ENCODE measurements at places on chromosomes 5 and 9.

DNA sequence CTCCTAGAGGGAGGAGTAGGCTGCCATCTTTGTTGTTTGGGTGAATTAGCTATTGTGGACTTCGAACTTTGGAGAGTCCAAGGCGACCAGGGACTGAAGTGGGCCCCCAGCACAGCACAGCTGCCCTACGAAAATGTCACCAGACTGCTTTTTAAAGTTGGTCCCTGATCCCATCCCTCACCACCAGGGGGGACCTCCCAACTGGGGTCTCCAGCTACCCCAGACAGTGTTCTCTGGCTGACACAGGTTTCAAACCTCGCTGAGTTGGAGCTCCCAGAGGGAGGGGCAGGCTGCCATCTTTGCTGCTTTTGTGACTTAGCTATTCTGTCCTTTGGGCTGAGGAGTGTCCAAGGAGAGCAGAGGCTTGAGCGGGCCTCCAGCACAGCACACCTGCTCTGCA lies 45.7 kb upstream of the ADRB2 start:
- no peak for DNase-seq

DNA sequence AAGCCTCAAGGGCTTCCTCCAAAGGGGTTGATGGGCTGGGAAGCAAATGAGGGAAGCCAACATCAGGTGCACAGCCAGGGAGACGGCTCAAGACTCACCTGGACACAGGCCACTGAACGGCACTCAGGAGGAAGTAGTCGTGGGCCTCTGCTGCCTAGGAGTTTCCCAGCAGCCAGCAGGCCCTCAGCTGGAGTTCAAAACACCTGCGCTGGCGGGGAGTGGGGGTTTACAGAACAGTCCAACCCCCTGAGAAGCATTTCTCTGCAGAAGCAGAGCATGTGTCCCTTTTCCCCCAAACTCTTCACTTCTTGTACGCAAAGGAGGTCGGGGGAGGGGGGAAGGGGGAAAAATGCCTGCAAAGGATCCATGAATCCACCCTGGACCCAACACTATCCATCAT lies 2.3 kb downstream of the WHRN start:
- DNase-seq: no peak

- no peak for DNase-seq
Observed at GRCh38 chr5:170216257-170216864, 16.4 kb upstream of the C5orf58 start.

DNA sequence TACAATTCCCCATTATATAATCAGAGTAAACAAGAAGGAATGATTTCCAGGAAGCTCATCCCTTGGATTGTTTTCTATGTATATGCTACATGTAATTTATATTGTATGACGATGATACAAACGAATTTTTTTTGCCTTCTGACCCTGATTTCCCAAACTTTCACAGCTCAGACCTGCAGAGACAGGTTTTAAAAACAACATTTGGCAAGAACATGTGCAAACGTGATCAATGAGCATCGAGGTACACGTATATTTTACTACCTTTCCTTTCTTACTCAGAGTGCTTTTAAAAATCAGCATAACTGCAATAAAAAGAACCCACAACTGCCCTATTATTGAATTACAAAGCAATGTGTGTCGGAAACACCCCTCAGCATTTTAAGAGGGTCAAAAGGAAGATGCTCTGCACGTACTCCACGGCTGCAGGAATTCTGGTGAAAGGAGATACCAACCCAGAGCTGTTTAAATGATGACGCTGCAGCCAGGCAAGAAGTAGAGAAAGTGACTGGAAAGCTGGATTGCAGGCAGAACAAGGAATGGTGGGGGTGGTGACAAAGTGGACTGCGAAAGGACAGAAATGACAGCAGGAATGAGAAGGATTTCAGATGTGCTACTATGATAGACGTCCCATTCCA lies 533.5 kb downstream of the RAB3C start:
- DNase-seq: no peak

- DNase-seq: no peak
Observed at GRCh38 chr5:140312067-140312790, 9.3 kb upstream of the PFDN1 start.

DNA sequence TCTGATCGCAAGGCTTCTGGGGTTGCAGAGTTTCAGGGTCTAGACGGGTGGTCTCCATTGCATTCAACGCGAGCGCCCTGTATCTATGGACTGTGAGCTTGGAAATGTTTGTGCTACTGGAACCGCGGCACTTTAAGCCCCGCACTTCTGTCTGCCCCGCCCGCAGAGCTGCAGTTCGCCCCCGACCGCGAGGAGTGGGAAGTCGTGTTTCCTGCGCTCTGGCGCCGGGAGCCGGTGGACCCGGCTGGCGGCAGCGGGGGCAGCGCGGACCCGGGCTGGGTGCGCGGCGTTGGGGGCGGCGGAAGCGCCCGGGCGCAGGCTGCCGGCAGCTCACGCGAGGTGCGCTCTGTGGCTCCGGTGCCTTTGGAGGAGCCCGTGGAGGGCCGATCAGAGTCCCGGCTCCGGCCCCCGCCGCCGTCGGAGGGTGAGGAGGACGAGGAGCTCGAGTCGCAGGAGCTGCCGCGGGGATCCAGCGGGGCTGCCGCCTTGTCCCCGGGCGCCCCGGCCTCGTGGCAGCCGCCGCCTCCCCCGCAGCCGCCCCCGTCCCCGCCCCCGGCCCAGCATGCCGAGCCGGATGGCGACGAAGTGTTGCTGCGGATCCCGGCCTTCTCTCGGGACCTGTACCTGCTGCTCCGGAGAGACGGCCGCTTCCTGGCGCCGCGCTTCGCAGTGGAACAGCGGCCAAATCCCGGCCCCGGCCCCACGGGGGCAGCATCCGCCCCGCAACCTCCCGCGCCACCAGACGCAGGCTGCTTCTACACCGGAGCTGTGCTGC lies 1.0 kb downstream of the ADAMTS19 start:
- no peak for DNase-seq

DNA sequence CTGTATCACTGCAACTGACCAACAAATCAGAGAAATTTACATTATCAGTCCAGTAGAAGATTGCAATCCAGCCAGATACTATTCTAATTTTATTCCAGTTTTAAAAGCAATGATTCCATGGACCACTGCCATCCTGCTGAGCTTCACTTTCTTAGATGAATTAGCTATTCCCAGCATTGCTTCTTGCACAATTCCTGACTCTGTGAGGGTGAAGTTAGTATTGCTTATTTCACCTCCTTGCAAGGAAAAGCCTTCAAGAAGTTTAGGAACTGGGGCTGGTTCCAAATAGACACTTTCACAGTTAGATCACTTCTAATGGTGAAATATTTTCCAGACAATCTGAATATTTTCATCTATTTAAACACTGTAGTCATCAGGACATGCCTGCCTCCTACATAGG lies 338.6 kb upstream of the TNC start:
- DNase-seq: no peak

Data from hematopoietic multipotent progenitor cell treated with erythropoietin and hydrocortisone succinate and interleukin-3 and kit ligand, for 17 days (in vitro differentiated cells).